ENCODE measurements at places on chromosomes 2 and 18. TPM values are rescaled to one million over a fixed set of nuclear protein-coding genes. Genes with fewer than 3 reads are reported as not detected.

The CNDP1 gene
- total RNA-seq, result not detected

The GALNT3 gene
- 4.6 TPM for total RNA-seq

The IL1RL2 gene
- total RNA-seq, result not detected

The OTOF gene
- total RNA-seq, result not detected

The UGT1A5 gene
- not detected for total RNA-seq

The AMER3 gene
- not detected for total RNA-seq

GRCh38 chr2:203984-204383 lies 59.8 kb downstream of the SH3YL1 start:
- DNase-seq, result no peak

GRCh38 chr18:62249478-62250097 lies 62.5 kb downstream of the RELCH start:
- DNase-seq, result peak; percentile 74

The EPB41L3 gene
- total RNA-seq, result 0.20 TPM

- no peak for DNase-seq
Measured at GRCh38 chr2:6782517-6783237, 83.0 kb downstream of the CMPK2 start.

The CCDC141 gene
- not detected for total RNA-seq

DNA sequence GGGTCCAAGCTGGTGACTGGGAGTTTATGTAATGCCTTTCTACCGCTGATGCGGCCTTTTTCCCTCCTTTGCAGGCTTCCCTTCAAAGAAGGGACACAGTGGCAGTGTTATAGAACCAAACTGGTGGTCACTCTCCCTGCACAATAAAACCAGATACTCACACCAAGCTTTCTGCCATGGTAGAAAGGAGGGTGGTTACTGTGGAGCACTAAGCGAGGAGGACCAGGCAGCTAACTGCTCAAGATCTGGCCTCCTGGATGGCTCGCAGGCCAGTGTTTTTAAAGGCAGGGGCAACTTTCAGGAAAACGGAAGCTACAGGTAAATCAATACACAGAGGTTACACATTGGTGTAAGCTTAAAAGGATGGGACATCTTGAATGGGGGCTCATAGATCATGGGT lies 89.4 kb downstream of the BIN1 start:
- DNase-seq, result no peak

DNA sequence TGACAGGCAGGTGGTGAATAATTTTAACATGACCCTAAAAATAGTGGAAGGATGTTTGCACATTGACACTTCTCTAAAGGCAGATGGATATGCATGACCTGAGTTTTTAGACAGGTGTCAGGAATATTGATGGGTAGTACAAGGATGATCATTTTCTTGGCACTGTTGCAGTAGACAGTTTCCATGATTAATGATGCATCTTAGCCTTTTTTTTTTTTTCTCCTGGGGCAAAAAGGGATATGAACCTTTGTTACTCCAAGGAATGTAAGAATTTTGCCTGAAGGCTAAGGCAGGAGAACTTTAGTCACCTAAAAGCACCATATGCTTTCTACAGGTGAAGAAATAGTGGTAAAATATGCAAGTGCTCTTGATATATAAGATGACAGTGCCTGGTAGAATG lies 136.3 kb upstream of the CAVIN2 start:
- DNase-seq, result no peak

GRCh38 chr2:99256677-99257076 lies 1.2 kb upstream of the LYG2 start:
- DNase-seq, result no peak

- no peak for DNase-seq
Measured at GRCh38 chr18:10367836-10368235, 86.6 kb upstream of the APCDD1 start.

DNA sequence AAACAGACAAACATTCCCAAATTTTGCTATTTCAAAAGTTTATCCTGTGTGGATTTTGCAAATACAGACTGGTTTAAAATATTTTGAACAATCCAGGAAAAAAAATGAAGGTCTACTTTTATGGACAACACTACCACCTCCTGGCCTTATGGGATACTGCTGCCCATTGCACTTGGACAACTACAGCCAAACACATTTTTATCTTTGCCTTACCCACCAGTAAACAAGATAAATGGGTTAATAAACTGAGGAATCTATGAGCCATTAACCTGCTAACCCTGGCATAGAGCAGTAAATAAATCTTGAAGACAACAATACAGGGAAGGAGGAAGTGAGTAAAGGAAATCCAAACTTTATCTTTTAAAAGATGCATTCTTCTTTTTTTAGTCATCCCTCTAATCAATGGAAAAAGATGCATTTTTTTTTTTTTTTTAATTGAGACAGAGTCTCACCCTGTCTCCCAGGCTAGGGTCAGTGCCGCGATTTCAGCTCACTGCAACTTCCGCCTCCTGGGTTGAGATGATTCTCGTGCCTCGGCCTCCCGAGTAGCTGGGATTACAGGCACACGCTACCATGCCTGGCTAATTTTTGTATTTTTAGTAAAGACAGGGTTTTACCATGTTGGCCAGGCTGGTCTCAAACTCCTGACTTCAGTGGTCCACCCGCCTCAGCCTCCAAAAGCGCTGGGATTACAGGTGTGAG lies 2.1 kb upstream of the SPIRE1 start:
- DNase-seq, result peak; percentile 77

The PTPN18 gene
- 6.2 TPM for total RNA-seq

DNA sequence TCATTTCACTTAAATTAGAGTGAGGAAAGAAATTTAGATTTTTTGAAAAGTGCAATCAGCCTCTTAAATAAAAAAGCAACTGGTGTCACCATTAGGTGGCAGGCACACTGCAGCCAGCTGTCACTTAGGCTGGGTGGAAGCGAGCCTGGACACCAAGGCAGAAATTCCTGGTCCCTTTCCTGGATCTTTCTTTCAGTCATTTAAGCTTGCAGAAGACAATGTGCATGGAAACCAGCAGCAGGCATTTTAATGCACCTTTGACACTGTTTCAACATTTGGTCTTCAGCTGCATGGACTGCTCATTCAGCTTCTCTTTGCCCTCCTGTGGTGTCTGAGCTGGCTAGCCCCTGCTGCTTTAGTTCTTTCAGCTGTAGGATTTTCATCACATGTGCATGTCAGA lies 61.0 kb downstream of the AQP4 start:
- DNase-seq, result no peak

DNA sequence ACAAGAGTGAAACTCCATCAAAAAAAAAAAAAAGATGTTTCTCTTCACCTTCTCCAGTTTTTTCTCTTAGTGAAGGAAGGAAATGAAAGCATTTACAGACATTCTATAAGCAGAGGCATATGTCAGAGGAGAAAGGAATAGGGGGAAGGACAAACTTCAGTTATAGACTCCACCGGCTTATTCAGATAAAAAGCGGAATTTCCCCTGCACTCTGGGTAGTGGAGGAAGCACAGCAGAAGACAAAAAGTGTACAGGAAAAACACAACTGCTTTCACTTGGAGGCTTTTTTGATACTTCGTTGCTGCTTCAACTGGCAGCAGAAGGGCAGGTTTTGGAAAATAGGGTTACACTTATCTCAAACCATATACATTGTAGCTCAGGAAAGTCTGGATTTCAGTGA lies 3.2 kb upstream of the MGAT4A start:
- no peak for DNase-seq

- no peak for DNase-seq
Measured at GRCh38 chr2:53558867-53559266, 208.7 kb upstream of the CHAC2 start.

GRCh38 chr18:9184998-9185613 lies 48.5 kb downstream of the ANKRD12 start:
- DNase-seq, result peak; percentile 12

- DNase-seq, result no peak
Measured at GRCh38 chr2:104868505-104868866, 14.6 kb downstream of the POU3F3 start.

DNA sequence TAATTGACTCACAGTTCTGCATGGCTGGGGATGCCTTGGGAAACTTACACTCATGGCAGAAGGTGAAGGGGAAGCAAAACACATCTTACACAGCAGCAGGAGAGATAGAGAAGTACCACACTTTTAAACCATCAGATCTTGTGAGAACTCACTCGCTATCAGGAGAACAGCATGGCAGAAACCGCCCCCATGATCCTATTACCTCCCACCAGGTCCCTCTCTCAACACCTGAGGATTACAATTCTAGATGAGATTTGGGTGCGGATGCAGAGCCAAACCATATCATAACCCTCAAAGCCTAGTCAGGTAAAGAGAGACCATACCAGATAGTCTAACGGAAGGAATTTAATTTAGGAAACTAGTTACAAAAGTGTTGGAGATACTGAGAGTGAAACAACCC lies 182.6 kb upstream of the ACVR2A start:
- no peak for DNase-seq

The PNPT1 gene
- total RNA-seq, result 50.4 TPM

GRCh38 chr18:36786686-36787085 lies 42.1 kb downstream of the TPGS2 start:
- peak; percentile 7 for DNase-seq

DNA sequence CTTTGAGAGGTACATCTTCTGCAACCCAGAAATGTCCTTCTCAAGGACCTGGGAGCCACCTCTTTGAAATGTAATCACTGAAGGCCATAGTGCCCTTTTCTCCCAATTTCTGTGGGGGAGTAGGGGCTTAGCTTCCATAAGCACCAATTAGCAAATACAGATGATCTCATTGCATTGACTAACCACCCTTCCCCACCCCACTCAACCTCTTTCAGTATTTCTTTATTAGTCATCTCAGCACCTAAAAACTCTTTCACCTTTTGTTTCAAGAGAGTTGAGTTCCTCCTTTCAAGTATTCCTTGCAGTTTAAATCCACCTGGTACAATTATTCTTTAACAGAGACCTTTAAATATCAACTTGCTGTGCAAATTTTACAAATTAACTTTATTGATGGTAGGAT lies 1011.8 kb upstream of the CDH2 start:
- DNase-seq, result no peak
